ENCODE measurements at places on chromosomes 11 and 22. TPM values are rescaled to one million over a fixed set of nuclear protein-coding genes. Genes with fewer than 3 reads are reported as not detected.

GRCh38 chr11:96001037-96001436 lies 77.1 kb upstream of the MTMR2 start:
- peak; percentile 87 for DNase-seq

DNA sequence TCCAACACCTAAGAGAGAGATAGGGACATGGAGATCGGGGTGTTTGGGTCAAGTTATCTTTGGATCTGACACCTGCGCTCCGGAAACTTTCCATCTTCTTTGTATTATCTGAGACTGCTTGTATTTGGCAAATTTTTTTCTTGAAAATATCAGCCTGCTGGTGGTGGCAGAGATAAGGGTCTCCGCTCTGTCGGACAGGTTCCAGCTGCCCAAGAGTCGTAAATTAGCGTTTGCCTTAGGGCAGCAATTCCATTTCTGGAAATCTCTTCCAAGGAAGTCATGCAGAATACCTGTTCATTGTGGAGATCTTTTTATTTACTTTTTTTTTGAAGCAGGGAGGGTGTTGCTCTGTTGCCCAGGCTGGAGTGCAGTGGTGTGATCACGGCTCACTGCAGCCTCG lies 19.5 kb upstream of the CSNK1E start:
- DNase-seq: no peak

GRCh38 chr22:32340411-32340810 lies 17.3 kb upstream of the RFPL3 start:
- DNase-seq: no peak

- DNase-seq: no peak
Measured at GRCh38 chr11:77154381-77155081, 26.5 kb downstream of the MYO7A start.

- DNase-seq: no peak
Measured at GRCh38 chr11:15278128-15278527, 163.4 kb downstream of the INSC start.

The ACRV1 gene
- total RNA-seq: not detected

The IL10RA gene
- 14.9 TPM for total RNA-seq

DNA sequence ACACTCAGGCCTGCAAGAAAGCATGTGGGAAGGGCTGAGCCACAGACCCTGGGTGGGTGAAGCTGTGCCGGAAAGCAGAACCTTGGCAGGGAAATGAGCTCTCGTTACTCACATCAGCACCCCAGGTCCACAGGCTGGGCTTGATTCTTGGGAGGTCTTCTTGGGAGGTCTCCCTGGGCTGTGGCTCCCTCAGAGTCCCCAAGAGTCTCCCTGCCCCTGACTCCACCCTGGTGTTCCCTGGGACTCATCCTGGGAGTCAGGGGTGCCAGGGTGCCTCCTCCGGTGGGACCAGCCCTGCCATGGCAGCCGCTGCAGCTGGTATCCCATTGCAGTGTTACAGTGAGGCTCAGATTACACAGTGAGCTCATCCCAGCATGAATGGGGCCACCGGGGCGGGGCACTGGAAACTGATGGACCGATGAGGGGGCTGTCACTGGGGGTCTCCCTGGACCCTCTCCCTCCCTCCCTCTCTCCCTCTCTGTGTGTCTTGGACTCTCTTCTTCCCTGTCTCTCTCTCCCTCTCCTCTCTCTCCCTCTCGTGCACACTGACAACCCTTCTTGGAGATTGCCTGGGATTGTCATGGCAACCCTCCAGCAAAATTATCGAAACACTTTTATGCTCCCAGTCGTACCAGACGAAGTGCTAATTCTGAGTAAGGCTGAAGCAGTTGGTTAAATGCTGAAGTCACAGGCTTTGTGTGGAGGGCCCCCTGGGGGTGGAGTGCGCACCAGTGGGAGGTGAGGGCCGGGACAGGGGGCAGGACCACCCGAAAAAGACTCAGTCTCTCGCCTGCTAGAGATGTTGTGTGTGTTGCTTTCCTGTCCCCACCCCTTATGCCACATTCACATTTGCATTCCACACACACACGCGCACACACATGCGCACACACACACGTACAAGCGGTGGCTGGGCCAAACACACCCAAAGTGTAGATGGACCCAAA lies 8.6 kb upstream of the C11orf96 start:
- DNase-seq: no peak

GRCh38 chr22:39877079-39877845 lies 16.3 kb downstream of the ENTHD1 start:
- no peak for DNase-seq

The GLYATL2 gene
- 2.3 TPM for total RNA-seq

DNA sequence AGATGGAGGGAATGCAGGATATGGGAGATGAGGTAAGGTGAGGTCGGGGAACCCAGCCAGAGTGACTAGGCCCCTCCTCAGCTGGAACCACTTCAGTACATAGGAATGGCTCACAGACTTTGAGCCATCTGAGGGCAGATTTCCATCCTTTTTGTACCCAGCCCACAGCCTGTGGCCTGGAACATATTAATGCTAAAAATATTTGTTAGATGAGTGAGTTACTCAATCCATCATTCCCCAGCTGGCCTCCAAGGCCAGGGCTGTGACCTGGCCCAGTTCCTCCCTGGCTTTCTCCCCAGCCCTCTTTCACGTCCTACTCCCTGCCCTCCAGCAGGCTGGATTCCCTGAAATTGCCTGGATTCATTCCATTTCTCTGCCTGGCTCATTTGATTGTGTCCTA lies 57.2 kb upstream of the PRDM11 start:
- peak; percentile 95 for DNase-seq

DNA sequence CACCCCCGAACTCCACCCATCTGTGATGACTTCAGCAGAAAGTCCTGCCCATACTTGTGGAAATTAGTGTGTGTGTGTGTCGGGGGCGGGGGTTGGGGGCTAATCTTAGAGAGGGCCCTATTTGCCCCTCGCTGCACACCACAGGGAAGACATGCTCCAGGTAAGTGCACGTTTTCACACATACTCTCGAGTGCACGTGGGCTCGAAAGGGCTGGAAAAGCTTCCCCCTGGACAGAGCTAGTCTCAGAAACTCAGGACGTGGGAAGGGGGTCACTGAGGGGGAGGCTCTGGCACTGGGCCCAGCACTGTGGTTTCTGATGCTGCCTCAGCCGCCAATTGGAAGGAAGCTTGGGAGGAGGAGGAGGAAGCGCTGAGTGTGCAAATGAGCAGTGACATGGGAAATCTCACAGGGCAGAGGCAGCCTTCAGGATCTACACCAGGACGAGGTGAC lies 40.7 kb upstream of the CD82 start:
- DNase-seq: no peak

- peak; percentile 96 for DNase-seq
Measured at GRCh38 chr22:41382098-41382578, 396 bp downstream of the TEF start.

The APLP2 gene
- total RNA-seq: 133 TPM

DNA sequence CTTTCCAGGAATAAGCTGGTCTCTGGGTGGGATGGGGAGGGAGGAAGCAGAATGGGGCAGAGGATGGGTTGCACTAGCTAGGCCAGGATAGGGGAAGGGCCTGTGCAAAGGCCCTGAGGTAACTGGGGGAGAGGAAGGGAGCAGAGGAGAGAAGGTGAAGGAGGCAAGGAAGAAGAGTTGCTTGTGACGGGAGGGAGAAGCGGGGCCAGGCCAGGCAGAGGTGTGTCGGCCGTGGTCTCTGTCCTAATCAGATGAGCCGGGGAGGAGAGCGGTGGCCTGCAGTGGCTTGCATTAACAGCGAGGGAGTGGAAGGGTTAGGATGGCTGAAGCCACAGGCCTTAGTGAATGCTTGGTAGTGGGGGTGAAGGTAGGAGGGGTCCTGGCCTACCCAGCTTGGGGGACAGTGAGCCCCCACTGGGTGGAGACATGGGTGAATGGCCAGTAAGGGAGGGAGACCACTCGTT lies 6.0 kb upstream of the DERL3 start:
- DNase-seq: no peak

The OR8G5 gene
- not detected for total RNA-seq

The DDX17 gene
- 553 TPM for total RNA-seq

The SHANK2 gene
- 15.6 TPM for total RNA-seq

The SCO2 gene
- 4.8 TPM for total RNA-seq

GRCh38 chr11:45412051-45412471 lies 125.9 kb upstream of the SYT13 start:
- no peak for DNase-seq

The PKDREJ gene
- total RNA-seq: 0.23 TPM

The SLC2A11 gene
- 11.1 TPM for total RNA-seq
